Fibroblast of lung (primary cell): ENCODE measurements at places on chromosomes 6 and 20. TPM values are rescaled to one million over a fixed set of nuclear protein-coding genes. Genes with fewer than 3 reads are reported as not detected.

GRCh38 chr20:22447447-22447778 is 137.0 kb downstream of the FOXA2 start:
- no peak for DNase-seq

DNA sequence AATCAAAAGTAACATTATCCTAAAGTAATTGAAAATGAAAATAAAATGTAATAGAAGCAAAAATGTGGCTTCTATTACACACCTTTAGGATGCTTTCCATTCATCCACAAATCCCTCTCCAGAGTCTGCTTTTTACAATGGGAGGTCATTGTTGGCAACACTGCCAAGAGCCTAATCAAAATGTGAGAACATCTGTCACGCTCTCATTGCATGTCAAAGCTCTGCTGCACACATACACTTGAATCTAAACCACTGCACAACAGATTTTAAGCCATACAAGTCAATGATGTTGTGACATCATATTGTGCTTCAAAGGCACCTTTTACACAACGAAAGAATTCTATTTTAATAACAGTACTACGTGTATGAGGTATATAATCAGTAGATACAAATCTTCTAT is 82.1 kb downstream of the PREP start:
- DNase-seq = no peak

DNA sequence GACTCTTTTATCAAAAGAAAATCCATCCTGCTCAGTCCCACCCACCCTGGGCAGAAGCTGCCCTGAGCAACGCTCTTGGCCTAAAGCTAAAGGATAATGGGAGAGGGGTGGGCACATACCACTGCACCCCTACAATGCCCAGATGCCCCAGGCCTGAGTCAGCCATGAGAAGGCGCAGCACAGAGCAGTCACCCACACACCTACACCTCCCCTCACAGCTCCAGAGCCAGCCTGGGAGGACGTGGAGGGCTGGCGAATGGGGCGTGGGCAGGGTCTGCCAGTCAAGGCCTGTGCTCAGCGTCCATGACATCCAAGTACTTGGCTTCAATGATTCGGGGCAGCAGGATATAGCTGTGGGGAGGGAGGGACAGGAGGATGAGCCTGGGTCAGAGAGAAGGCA is 11.5 kb downstream of the SLC4A11 start:
- peak; percentile 30 for DNase-seq

GRCh38 chr20:36808317-36809257 is 35.0 kb upstream of the DSN1 start:
- DNase-seq = peak; percentile 64

DNA sequence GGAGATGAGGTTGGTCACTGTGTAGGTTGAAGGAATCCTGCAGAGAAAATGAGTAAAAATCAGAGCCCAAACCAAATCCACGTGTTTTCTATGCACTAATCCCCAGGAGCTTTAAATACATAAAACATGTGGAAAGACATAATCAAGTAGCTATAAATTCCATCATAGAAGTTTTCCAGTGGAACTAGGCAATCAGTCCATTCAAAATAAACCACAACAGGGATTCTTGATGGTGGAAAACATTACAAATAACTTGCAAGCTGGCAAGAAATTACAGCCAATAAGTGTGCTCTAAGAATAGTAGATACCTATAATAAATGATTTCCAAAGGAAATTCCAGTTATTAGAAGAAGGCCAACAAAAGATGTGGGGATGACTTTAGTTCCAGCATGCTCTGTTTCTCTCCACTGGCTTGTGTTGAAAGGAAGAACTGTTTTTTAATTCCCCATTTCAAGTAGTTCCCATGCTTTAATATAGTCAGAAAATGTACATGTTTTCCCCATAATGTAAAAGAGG is 49.8 kb upstream of the ADGRG6 start:
- no peak for DNase-seq

GRCh38 chr6:7703148-7703680 is 22.7 kb upstream of the BMP6 start:
- DNase-seq = no peak

DNA sequence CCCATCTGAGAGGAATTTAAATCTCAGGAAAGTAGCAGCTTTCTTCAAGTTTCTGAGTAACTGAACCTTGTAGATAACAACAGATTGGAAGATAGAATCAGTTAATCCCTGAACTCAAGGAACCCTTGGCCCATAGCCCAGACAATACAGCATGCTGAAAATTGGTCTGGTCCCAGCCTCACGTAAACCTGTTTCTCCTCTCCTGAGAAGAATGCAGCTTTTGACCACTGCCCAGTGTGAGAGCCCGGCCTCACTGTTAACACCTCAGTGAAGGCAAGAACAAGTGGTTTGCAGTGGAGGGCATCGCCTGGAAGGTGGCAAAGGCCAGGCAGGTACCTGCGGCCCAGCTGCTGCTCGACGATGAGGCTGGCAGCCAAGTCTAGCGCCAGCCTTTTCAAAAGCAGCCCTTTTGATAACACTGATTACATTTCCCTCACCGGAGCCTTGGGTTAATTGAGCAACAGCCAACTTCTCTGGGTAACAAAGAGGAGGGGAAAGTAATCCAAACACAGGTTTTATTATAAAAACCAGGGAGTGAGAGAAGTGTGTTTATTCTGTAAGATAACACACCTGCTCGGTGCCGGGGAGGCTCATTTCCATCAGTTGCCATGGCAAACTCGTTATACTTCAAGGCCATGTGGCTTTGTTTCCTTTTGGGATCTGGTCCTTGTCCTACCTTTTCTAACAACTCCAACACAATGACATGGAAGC is 54.0 kb downstream of the TRAF3IP2 start:
- DNase-seq = no peak

DNA sequence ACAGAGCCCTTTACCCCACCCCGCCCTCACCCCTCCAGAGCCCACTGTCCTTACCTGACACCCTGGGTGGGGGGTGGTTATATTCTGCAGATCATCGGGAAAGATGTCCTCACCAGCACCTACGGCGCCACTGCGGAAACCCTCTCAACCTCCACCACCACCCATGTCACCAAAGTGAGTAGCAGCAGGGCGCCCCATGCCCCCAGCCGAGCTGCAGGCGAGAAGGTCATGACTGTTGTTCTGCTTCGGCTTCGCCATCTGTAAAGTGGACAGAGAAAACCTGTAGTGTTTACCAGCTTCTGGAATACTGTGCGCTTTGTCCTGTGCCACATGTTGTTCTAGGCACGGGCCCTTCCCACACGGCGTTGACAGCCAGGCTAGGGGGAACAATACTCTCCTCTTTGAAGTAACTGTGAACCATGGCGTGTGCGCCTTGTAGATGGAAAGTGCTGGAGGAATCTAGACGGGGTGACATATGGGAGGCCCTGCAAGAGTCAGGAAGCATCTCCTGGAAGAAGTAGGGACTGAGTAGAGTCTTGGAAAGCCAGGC is 16.5 kb upstream of the AAR2 start:
- DNase-seq = no peak

GRCh38 chr6:42786525-42786985 is 4.7 kb downstream of the BICRAL start:
- no peak for DNase-seq

DNA sequence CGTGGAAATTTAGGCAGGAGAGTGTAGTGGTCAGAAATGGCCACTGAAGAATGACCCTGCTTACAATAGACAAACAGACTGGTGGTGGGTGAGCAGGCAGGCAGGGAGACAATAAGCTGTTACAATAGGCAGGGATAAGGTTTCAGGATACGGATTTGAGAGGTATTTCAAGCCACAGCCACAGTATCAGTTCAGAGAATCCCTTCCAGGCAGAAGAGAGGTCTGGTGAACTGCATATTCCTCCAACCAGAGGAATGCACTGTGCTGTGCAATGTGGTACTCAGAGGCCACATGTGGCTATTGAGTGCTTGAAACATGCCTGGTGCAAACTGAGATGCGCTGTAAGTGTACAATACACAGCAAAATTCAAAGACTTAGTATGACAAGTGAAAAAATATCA is 20.6 kb downstream of the RMND1 start:
- no peak for DNase-seq

- no peak for DNase-seq
Observed at GRCh38 chr20:38863024-38863851, 57.7 kb downstream of the PPP1R16B start.

The DEFB132 gene
- total RNA-seq = not detected in 2 replicates

The SRF gene
- 16.0 and 16.9 TPM in 2 replicates for total RNA-seq
